ENCODE measurements at places on chromosomes 16 and 17.
A peak's percentile ranks its signal among the peaks of the same experiment; 100 is the strongest.

DNA sequence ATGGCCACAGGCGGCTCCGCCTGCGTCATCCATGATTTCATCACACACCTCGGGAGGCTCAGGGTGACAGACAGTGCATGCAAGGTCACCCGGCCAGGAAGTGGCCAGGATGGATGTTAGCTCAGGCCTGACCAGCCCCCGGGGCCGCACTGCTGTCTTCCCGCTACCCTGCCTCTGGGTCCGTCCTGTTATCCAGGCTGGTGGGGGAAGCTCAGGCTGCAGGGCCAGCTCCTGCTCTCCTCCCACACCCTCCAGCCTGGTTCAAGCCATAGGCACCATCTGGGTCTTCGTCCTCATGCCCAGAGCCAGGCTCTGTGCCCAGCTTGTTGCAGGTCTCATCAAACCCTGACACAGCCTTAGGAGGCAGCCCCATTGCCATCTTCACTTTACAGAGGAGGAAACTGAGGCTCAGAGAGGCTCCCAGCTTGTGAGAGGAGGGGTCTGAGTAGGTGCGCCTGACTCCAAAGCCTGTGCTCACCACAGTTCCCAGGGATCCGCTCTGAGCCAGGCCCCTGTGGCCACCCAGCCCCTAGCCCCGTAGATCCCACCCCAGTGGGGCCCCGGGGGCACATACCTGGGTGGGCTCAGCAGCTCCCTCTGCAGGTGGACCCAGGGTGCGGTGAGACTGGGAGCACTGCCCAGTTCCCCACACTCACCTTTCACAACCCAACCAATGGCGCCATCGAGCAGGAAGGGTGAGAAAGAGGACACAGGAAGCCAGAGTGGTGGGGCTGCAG, 412 bp upstream of the ADGRG3 start:
- DNase-seq = peak; percentile 78

DNA sequence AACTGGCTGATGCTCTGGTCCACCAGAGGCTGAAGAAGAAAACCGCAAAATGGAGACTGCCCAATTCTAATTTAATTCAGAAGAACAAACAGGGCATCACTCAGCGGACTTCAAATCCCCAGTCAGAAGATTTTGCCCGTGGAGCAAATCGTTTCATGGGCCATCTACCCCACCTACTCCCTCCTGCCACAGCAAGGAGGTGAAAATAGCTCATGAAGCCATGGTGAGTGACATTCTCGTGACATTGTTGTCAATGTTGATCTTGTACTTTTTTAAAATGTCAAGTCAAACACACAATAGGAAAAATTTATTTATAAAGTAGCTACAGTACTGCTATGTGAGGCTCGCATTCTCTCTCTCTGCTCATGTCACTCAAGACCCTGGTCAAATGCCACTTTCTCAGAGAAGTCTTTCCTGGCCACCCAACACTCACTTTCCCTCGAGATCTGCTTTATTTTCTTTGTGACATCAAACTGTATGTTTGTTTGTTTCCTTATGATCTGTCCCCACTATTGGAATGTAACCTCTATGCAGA, 31.3 kb upstream of the SOX9 start:
- DNase-seq = no peak

GRCh38 chr16:4512473-4512872, 26.1 kb downstream of the CDIP1 start:
- DNase-seq = no peak

DNA sequence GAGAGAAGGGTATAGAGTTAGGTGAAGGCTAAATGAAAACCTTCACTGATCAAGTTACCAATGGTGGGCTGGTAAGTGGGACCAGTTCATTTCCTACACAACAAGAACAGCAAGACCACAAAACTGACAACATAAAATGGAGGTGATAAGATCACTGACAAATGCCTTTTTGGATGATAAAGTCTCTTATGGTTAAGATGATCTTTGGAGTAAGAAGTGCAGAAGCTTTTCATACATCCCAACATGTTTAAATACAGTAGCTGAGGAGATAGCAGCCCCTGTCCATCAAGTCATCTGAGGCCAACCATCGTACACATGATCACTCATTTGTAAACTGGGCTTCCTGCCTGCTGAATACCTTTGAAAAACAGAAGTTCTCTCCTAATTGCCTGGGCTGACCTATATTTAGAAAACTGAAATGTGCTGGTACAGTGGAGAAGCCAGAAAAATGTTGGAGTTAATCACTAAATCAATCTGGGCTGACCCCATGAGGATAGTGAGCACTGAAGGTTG, 259.0 kb upstream of the ZFHX3 start:
- DNase-seq = no peak

- DNase-seq = no peak
Measured at GRCh38 chr17:62790564-62790986, 17.5 kb downstream of the MARCHF10 start.

DNA sequence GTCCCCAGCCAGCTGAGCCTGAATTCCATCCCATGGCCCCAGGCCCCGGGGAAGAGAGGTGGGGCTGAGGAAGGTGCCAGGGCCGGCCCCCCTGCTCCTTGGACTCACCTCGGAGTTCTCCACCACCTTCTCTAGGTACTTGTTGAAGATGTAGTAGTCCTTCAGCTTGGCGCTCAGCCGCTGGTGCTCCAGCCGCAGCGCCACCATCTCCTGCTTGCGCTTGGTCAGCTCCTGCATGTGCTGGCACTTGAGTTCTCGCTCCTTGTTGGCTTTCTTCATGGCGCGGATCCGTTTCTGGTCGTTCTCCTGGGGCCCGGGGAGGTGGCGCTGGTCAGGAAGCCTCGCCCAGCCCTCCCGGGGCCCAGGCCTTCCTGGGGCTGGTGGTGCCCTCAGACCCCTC, 3.3 kb downstream of the CCDC42 start:
- no peak for DNase-seq

DNA sequence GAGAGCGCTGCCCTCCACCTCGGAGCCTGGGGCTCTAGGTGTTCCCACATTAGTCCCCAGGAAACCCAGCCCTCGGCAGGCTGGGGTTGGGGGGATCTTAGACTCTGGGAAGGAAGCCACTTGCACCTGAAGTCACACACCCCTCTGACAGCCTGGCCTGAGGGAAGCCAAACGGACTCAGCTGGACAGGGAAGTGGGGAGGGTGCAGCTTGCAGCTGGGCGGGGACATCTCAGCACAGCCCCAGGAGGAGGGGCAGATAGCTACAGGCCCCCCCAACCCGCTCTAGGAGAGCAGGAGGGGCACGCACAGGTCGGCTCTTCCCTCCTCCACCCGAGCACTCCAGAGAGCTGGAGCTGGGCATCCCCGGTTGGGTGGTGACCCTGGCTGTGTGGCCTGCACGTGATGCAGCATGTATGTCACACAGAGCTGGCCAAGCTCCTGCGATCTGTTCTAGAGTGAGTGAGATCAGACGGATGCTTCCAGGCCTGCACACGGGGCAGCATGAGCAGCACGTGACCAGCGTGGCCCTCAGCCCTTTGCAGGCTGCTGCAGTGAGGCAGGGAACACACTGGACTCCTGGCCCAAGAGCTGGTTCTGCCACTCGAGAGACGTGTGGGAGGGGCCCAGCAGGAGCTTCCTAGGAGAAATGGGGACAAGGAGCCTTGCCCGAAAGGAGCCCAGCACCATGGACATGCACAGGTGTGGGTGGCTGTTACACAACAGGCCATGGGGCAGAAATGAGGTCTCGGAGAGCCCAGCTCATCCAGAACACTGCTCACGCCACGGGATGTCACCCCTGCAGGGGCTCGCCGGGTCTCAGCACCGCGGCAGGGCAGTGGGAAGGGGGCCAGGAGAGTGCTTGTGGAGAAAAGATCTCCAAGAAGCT, 15.4 kb downstream of the KIFC3 start:
- no peak for DNase-seq

GRCh38 chr16:48075398-48075797, 80.4 kb downstream of the ABCC12 start:
- DNase-seq = no peak

- peak; percentile 49 for DNase-seq
Measured at GRCh38 chr17:71118039-71118438, 948.7 kb downstream of the KCNJ2 start.

DNA sequence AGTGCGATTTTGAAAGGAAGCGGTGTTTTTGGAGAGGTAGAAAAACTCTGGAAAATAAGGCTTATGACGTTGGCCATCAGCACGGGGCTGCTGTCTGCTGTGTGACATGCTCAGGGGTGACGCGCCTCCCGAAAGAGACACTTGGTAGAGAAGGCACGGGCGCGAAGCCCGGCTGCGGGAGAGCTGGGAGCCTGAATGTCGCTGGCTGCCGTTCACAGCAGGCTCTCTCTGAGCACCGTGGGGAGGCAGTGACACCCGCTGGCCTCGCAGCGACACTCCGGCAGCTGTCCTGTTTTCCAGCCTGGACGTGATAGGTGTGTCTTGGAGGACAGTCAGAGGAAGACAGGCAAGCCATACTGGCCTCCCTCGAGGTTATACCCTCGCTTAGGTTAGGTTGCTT, 759.1 kb upstream of the RBFOX1 start:
- DNase-seq = peak; percentile 75

GRCh38 chr16:78353640-78354275, 254.3 kb downstream of the WWOX start:
- DNase-seq = no peak

DNA sequence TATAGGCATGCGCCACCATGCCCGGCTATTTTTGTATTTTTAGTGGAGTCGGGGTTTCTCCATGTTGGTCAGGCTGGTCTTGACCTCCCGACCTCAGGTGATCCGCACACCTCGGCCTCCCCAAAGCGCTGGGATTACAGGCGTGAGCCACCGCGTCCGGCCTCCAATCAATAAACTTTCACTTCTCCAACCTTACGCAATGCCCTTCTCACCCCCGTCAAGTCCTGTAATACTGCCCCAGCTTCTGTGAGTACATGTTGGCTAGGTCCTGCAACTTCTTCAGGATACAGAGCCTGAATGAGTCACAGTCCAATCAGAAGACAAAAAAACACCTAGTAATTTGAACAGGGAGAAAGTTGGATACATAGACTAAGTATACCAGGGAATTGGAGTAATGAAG, 47.1 kb upstream of the PHOSPHO1 start:
- no peak for DNase-seq

GRCh38 chr16:81818905-81819304, 39.8 kb downstream of the PLCG2 start:
- no peak for DNase-seq

DNA sequence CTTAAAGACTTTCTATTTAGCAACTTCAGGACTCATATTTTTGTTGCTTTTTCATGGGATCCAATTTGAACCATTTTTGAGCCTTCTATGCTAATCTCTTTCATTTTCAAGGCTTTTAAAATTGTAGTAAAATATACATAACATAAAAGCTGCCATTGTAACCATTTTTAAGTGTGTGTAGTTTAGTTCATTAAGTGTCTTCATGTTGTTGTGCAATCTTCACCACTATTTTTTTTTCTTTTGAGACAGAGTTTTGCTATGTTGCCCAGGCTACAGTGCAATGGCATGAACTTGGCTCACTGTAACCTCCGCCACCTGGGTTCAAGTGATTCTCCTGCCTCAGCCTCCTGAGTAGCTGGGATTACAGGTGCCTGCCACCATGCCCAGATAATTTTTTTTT, 451.6 kb downstream of the TMEM114 start:
- no peak for DNase-seq

DNA sequence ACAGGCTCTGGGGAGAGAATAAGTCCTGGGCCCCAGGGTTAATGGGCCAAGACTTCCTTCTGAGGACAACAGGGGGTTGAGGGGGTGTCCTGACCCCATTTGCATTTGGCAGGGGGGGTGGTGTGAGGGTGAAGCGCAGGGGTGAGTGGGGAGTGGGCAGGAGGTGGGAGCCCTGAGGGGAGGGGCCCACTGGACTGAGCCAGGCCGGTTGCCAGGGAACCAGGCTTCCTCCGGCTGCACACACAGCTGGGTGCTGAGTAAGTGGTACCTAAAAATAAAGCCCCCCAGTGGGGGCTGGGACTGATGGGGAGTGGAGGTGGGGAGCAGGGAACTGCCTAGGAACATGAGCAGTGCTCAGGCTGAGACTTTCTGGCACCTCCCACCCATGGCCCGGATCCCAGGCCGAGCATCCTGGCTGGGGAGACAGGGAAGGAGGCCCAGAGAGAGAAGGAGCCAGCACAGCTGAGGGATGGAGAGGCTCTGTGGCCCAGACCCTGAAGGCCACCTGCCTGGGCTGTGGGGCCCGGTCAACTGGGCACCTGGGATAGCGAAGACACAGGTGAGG, 7.5 kb upstream of the RASD1 start:
- no peak for DNase-seq

DNA sequence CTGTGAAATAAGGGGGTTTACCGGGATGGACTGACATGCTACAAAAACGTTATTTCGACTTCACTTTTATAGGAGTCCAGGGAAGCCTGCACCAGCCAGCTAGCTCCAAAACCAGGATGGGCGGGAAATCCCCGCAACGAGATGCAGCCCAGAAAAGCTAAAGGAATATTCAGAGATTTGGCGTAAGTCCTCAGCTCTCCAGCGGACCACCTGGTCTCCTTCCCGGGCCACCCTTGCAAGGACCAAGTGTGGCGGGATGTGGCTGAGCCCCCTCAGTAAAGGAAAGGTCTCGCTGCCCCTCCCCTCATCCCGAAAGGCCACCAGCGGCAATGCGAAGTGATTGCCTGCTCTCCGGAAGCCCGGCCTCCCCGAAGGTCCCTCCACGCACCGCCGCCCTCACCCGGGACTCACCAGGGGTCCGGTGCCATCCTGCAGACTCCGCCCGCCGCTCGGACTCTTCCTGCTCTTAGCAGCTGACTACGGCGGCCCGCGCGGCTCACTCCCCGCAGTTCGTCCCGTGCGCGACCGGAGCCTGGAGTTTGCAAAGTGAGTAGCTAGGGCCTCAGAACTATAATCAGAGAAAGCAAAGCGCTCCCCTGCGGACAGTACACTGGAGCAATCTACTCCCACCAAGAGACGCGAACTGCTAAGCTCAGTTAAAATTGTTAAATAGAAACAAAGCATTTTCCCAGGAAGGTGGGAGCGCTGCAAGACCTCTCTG, at the start of gene STX8:
STX8 (minus strand) TSS at position 440 of the 721 bp plus-strand sequence; CDS start at position 428, 12 bp downstream.
- peak; percentile 92 for DNase-seq

DNA sequence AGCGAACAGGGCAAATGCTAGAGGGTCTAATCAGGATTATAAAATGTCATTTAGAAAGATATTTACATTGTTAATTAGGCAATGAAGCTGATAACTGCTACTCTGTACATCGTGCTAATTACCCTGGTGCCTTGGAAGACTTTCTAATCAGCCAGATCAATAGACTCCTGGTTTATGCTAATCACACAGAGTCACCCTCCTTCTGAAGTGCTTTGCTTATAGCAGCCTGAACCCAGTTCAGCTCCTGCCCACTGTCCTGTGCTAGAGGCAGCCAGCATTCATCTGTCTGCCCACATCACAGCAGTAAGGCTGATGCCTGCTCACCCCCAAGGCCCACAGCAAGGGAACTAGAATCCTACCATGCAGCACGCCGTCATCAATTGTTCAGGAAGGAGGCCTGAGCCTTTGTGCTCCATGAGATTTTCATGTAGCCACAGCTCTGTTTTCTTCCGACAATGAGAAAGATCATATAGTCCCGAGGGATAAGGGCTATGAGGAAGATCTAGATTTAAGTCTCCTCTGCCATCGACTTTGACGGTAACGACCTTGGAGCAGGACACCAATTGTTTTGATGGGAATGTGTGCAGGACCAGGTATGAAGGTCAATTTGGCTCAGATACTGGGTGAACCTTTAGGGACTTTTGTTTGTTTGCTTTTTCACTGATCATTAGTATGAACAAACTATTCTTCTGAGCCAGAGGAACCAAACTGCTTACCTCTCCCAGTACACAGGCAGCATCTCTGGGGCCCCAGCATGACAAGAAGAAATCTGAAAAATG, 12.5 kb upstream of the LYRM9 start:
- no peak for DNase-seq

All from mesendoderm (in vitro differentiated cells).